ENCODE measurements at places on chromosomes 3 and 15.

- DNase-seq = no peak
These were observed 29.7 kb upstream of the RNF7 start for GRCh38 chr3:141708367-141708766.

- DNase-seq = no peak
These were observed 5.2 kb downstream of the CEP97 start for GRCh38 chr3:101729586-101729985.

DNA sequence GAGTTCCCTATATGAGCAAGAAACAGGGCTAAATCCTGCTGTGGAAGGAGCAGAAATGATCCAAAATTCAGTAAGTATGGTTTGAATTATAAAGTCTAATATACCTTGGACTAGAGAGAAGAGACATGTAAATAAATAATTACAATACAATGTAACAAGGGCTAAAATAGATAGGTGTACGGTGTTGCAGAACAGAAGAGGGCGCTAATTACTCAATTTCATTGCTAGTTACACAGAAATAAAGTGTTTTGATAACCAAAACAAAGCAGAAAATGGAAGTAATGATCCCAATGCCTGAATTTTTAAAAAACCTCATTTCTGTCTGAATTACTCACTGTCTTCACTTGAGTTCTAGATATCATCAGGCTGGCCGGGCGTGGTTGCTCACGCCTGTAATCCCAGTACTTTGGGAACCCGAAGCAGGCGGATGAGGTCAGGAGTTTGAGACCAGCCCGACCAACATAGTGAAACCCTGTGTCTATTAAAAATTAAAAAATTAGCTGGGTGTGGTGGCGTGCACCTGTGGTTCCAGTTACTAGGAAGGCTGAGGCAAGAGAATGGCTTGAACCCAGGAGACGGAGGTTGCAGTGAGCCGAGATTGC is 8.3 kb upstream of the PLCH1 start:
- DNase-seq = no peak

DNA sequence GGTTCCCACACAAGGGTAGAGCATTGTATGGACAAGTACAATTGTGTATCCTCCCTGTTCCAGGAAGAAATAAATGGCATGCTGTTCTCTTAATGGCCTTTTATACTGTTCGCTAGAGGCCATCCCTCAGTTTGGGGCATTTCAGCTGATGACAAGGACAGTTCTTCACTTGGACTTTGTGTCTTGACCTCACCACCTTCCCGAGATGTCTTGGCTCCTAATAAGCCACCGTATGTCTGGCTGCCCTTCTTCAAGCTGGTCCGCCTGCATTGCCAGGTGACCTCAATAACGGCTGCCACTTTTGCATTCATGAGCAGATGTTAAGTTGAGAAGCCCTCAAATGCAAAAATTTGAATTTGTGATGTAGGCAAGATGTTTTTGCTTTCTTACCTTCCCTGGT is 24.1 kb downstream of the ZBTB38 start:
- DNase-seq = no peak

DNA sequence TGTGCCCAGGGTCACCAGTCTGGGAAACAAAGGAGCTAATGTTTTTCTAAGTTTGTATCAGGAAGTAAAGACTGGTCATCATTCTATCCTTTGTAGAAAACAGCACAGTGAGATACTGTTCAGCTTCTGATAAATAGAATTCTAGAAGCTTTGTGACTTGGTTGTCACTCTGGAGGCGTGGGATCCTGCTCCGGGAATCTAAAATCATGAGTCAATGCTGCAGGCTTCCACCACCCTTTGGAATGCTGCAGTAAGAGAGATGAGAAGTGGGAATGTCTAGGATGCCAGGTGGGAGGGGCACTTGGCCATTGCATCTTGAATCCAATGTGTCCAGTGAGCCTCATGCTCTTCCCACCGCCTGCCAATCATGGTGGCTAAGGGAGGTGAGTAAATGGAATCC is 40.9 kb downstream of the SAMMSON start:
- DNase-seq = no peak

- peak; percentile 83 for DNase-seq
These were observed 18.1 kb upstream of the SLC22A13 start for GRCh38 chr3:38247366-38248035.

GRCh38 chr3:129398803-129399144 is 29.7 kb downstream of the EFCAB12 start:
- DNase-seq = no peak

DNA sequence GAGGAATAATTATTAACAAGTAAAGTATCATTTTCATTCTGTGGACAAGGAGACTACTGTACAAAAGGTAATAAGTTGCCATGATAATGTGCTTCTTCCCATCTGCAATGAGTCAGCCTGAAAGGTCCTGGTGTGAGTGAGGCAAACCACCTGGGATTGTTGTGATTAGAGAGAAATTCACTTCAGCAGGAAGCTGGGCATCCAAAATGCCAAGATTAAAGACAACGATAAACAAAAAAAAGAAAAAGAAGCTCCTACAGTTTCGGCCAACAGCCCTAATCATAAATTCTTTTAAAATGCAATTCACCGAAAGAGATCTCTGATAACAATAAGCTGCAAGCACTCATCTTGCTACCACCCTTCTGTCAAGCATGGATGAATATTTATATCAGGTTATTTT is 507.8 kb downstream of the TUSC7 start:
- no peak for DNase-seq

- DNase-seq = no peak
These were observed 240.7 kb downstream of the SHOX2 start for GRCh38 chr3:157865352-157866000.

DNA sequence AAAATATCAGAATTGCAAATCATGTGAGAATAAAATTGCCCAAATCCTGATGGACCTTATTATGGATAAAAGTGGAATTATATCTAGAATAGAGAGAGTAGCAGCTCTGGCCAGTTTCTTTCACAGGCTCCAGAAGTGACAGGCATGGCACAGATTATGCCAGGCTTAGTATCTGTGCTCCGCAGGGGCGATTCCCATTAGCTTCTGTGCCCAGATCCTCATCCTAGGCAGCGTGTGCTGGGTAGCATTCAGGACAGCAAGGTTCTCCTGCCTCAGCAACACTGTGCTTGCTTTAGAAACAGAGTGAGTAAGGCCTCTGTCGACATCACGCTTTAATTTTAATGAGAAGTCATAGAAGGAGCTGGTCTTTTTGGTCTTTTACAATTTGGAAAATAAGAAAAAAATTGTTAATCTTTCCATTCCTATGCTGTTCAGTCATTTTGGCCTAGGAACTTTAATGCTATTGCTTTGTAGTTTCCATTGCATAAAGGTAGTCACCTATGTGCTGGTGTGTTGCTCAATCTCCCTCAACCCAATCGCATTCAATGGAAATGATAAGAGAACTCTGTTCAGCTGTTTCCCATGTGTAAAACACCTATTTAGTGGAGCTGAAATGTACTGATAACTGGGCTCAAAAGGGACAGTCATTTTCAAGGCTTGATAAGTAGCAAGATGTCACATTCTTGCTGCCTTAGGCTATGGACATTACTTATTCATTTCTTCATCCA is 770.1 kb downstream of the AGBL1 start:
- no peak for DNase-seq

GRCh38 chr15:70308011-70308734 is 210.5 kb upstream of the TLE3 start:
- no peak for DNase-seq

DNA sequence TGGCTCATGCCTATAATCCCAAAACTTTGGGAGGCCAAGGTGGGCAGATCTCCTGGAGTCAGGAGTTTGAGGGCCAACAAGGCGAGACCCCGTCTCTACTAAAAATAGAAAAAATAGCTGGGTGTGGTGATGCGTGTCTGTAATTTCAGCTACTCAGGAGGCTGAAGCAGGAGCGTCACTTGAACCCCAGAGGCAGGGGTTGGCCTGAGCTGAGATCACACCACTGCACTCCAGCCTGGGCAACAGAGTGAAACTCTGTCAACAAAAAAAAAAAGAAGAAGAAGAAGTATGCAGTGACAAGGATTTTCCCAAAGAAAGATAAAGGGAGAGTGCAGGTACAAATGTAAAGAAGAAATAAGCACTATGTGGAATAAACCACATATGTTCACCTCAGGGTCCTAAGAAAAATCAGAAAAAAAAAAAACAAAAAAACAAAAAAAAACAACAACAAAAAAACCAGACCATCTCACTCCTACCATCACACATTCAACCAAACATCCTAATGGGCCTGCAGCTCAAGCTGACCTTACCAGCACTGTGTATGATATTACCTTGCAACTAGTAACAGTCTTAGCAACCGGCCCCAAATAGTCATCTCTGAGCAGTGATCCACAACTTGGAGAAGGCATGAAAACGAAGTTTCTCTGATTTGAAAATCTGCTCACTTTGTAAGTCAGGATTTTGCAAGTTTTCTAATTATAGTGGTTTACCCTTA is 296.7 kb upstream of the PROK2 start:
- DNase-seq = no peak

DNA sequence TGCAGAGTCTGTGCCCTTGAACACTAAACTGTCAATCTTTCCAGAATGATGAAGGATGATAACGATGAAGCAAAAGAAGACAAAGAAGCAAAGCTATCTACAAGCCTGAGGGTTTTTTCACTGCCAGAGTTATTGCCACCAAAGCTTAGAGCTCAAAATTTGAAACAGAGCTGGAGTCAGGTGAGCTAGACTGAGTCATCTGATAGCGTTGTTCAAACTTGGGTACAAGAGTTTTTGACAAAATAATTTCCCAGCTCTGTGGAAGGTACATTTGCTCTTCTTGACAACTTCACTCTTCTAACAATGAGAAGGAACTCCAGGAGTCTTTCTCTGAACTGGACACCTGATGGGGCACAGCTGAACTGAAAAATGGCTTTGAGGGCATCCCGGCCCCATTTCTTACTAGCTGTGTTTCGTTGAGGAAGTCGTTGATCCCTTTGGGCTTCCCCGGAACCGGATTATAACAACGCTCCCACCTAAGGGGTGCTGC is 715 bp downstream of the MCCC1 start:
- DNase-seq = no peak

- DNase-seq = peak; percentile 88
These were observed 612.9 kb upstream of the TBL1XR1 start for GRCh38 chr3:177810162-177810623.

DNA sequence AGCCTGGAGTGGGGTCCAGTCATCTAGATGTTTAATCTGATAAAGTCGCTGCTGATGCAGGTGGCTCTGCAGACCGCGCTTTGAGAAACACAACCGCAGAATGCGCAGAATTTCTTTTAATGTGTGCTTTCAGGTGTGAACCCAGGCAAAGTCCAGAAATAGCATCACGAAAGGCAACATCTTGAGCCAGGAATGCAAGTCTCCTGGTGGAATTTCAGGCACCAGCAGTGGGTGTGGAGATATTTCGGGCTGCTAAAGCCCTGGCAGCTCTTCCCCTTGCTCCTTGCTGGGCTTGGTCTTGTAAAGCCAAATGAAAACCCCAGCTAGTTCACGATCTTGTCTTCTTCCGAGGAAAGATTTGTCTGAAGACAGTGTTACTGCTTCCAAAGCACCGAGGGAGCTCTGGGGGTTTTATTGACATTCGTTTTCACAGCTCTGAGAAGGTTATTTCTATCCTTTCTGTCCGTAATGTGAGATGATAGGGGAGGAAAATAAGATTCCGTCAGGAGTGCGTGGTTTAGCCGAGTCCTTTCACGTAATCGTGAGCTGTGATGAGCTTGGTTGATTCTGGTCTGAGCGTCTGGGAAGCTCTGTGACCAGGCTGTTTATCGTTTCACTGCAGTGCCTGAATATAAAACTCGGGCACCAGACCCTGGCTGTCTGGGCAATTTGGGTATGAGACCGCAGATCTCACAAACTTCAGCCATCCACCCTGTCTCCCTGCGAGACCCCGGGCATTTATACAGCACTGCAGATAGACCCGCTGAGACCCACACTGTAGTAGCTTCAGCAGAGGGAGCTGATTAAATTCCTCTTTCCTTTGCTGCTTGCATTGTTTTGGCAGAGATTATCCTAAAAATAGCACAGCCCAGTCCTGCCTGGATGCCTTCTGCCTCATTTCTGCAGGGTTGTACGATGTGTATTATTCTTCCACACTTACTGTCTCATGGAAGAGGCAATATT is 67.0 kb upstream of the SLC25A26 start:
- DNase-seq = peak; percentile 46

DNA sequence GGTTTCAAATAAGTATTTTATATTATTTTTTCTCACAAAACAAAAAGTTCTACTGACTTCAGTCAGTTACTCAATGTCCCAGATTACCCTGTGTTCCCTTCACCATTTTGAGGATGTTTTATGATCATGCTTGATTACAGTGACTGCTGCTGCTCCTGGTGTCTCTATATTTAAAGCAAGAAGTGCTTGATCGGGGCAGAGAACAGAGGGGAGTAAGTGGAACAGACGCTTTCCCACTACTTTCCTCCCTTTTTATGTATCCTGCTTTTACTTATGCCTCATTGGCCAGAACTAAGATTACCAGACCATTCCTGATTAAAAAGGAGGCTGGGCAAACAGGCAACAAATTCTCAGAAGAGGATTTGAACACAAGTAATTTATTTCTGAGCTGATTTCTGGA is 612.1 kb downstream of the VGLL3 start:
- DNase-seq = no peak

- DNase-seq = no peak
These were observed 657.0 kb downstream of the TUSC7 start for GRCh38 chr3:117366574-117366973.

GRCh38 chr3:148923592-148923991 is 58.5 kb downstream of the CPA3 start:
- no peak for DNase-seq

DNA sequence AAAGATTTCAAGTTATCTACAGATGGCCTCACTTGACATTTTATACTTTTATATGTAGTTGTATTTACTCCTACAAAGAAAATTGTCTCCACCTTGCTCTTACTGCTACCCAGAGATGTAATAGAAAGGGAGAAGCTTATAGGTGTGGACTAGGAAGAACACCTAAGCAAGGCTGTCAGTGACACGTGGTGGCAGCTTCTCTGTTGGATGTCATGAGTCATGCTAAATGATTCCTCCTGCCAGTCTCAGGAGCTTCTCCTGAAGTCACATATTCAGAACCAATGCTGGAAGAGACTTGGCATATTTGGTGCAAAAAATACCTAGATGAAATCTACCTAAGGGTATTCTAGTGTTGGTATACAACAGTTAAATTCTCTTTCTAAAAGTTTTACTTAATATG is 184.7 kb downstream of the LRRC3B start:
- no peak for DNase-seq

GRCh38 chr3:147940405-147941193 is 531.4 kb downstream of the ZIC1 start:
- peak; percentile 31 for DNase-seq

GRCh38 chr3:124843506-124844177 is 43.5 kb downstream of the ITGB5 start:
- no peak for DNase-seq

DNA sequence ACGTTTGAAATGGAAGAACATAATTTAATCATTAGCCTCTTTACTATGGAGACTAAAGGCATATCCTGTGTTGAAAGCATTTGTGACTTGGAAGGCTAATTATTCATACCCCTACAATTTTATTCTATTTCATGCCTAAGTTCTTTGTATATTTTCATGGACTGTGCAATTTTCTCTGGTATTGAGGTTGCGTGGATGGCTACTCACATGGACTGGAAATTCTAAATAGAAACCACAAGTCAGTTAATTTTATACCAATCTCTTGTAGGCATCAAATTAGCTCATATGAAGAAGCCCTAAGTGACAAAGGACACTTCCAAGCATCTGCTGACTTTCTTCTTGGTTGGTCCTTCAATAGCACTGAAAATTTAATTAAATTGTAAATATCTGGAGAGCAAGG is 1353.5 kb downstream of the ROBO1 start:
- DNase-seq = no peak

All from fibroblast of skin of right quadriceps (primary cell).